T-helper 17 cell (primary cell): ENCODE measurements at places on chromosomes 7 and 10. TPM values are rescaled to one million over a fixed set of nuclear protein-coding genes. Genes with fewer than 3 reads are reported as not detected.

DNA sequence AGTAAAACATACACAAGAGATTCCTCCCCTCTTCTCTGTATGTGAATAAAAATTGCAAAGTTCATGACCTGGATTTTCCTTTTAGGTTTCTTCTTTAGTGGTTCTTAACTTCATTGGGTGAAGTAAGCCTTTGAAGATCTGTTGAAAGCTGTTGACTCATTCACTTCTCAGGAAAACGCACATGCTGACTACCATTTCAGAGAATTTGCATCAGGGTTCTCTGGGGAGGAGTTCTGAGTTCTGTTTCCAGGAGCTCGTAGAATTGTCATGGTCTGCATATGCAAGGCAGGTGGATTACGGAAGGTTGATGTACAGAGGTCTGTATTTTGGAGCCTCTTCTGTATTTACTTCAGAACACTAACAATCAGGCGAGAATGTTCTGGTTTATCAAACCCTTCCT is 962 bp upstream of the SLC26A4 start:
- DNase-seq, result no peak

DNA sequence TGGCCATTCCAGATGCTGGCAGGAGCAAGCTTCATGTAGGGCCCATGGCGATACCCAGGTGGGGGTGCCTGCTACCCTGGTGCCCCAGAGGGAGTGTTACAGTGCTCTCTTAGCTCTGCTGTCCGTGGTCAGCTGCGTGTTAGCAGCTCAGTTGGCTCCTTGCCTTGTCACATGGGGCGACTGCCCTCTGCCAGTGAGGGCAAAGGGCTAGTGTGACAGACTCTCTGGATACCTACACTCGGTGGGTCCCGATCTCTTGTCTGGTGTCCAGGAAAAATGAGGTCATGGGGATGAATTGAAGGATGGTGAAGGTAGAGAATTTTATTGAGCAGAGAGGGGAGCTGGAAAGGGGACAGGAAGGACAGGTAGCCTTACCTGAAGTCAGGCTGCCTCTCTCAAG is 152.2 kb downstream of the CYP26A1 start:
- no peak for DNase-seq

DNA sequence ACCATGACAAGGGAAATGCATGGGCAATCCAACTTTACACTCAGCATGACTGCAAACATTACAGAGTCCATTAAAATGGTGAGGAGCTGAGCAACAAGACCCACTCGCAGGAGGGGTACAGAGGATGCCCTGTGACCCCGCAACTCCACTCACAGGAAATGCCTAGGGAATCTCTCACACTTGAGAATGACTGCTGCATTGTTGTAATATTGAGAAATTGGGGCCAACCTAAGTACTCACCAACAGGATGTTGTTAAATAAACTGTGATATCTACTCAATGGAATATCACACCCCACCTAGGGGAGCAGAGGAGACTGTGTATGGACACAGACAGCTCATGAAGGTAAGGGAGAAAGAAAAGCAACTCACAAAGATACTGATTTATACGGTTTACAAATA is 53.4 kb upstream of the CAMK2B start:
- DNase-seq, result no peak

DNA sequence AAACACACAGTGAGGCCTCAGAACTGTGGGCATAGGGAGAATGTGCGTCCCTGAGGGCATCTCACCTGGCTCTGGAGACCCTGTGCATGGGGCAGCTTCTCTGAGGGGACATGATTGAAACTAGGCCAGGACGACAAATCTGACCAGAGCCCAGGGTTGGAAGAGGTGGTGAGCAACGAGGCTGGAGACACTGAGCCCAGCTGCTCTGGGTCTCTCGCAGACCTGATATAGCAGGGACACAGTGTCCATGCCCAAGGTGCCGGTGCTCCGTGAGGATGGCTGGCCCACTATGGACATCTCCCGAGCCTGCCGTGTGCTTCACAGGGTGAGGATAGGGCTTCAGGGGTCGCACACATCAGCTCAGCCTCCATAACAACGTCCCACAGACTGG is 49.3 kb upstream of the INSIG1 start:
- DNase-seq, result no peak

DNA sequence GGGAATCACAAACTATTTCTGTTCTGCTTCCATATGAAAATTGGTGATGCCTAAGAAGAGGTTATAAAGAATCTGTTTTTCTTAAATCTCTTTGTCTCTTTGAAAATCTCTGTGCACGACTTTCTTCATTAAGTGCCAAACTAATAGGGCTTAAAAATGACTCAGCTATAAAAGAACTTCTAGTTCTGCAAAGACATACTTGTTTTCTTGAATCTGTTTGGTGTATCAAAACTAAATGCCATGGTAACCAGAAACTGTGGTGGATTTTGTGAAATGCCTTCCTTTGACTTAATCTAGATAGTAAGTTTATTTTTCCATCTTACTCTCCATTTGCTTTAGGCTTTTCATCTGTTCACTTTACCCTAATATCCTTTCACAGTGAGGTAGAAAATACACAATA is 417.8 kb downstream of the PARD3 start:
- no peak for DNase-seq

GRCh38 chr7:34567906-34568305 is 90.1 kb upstream of the NPSR1 start:
- no peak for DNase-seq

DNA sequence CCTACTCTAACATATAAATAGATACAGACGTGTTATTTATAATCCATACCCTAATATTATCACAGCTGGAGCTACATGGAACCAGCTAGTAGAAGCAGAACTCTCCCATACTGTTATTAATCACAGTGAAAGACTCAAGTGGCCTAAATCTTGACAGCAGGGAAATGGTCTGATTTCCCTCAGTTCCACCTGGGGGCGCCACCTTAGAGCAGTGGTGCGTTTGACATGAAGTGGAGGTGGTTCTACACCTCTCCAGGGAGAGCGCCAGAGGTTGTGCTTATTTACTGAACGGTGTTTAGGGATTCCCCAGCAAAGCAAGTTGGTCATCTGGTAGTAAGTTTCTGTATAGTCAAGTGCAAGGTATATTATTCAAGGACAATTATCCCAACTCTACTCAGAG is 17.6 kb downstream of the DNTT start:
- DNase-seq, result no peak

DNA sequence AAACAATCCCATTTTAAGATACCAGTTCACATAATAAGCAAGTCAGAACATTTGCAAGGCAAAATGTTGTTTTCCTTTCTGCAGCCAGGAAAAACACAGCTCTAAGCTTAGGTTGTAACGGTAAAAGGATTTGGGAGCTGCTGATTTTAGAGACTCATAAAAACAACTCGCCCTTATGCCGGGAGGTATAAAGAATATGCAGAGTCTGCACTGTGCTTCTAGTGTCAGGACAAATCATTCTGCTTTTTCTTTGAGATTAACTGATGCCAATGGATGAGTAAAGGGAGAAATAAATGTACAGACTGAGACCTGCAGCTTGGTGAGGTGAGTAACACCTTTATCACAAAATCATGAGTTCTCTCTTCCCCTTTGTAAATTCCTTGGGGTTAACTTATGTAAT is 2.0 kb upstream of the SFR1 start:
- no peak for DNase-seq

GRCh38 chr7:131057794-131058070 is 269.9 kb upstream of the MKLN1 start:
- DNase-seq, result no peak

DNA sequence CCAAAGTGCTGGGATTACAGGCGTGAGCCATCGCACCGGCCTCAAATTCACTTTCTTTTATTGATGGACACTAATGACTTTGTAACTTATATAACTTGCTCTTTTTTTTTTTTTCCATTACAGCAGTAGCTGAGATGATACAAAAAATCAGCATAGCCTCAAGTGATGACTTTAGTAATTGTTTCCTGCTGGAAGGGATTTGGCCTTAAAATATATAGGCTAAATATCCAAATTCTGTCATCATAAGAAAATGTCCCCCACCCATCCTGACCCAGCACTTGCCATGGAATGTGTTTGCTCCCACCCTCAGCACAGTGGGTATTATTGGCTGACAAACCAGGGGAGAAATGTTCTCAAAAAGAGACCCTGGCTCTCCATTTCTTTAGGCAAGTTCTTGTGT is 1264.1 kb upstream of the AUTS2 start:
- DNase-seq, result no peak

- no peak for DNase-seq
These were observed 242.5 kb upstream of the PRSS58 start for GRCh38 chr7:142500366-142500765.

GRCh38 chr10:48695636-48696534 is 11.2 kb downstream of the WDFY4 start:
- DNase-seq, result no peak

GRCh38 chr10:77526868-77527617 is 110.6 kb downstream of the KCNMA1 start:
- DNase-seq, result no peak

DNA sequence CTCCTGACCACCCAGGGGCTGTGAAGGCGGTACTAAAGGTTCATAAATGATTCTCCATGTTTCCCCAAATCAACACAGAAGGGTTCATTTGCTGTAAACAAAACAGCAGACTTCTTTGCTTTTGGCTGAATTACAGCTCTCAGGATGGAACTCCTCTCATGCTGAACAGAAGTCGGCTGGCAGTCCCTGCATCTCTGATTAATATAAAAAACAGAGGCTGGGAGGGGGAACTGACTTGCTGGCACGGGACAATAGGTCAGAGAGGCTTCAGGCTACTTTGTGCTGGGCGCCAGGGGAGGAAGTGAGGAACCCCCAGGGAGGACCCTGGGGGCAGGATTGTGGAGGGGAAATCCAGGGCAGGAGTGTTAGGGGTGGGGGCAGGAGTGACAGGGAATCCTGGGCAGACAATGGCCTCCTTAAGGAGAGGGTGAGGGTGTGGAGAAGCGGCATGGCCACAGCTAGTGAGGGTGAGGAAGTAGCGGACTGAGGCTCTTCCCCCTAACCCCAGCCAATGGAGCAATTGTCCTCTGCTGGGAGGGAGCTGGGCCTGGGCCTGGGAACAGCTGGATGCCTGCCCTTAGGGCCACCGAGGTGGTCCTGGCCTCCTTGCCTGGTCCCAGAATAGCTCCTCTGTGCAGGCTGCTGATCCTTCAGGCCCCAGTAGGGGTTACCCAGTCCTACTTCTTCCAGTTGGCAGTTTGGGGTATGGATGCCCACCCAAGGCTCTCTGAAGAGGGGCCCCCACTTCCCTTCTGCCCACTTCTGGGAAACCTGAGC is 9.2 kb upstream of the SFRP5 start:
- no peak for DNase-seq

BRI3 gene
- 77.1 TPM for total RNA-seq

HOXA4 gene
- 0.26 TPM for total RNA-seq

IL6 gene
- total RNA-seq, result 0.57 TPM

RNF32 gene
- 1.7 TPM for total RNA-seq

LYZL1 gene
- total RNA-seq, result not detected

SFTPD gene
- not detected for total RNA-seq

CCL24 gene
- total RNA-seq, result not detected

LDB3 gene
- not detected for total RNA-seq

PNLIPRP1 gene
- not detected for total RNA-seq
